AG08395 (cell line): ENCODE measurements at places on chromosomes 3 and 15.

DNA sequence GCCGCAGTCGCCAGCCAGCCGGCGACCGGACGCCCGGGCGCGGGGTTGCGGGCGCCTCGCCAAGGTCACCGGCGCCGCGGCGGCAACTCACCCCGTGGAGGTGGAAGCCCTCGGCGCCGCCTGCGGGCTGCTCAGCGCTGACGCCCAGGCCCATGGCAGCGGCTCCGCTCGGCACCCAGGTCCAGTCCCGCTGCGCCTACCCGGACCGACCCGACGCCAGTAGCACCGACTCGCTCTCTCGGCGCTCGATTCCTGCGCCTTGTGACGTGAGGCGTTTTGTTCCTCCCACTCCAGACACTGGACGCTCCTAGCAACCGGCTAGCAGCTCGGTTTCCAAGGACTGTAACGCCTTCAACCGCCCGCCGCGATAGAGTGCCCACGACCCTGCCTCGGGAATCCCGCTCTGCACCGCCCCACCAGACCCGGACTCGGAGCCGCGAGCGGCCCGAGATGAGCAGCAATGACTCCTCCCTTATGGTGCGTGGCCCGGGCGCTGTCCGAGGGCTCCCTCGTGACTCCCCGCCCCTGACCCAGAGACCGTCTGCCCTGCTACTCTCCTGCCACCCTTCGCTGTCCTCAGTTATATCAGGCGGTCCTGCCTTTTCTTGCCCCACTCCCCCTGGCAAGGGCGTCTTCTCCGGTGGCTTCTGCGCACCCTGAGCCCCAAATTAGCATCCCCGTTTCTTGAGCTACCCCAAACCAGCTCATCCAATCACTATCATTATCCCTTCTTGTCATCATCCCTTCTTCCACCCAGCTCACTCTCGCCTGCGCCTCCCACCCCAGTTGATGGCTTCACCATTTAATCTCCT, at the start of the genes GORASP1 and TTC21A:
Gene GORASP1 (minus strand): TSS at position 240 of the 812 bp plus-strand sequence. CDS start 86 bp downstream, at position 154.
Gene TTC21A (plus strand): TSS at position 293 of the 812 bp plus-strand sequence. CDS start 158 bp downstream, at position 451.
- DNase-seq, result peak; percentile 95

- no peak for DNase-seq
These were observed 131.4 kb upstream of the LINGO1 start for GRCh38 chr15:77764095-77764494.

GRCh38 chr3:14796403-14797077, 22.2 kb upstream of the FGD5 start:
- DNase-seq, result no peak

GRCh38 chr3:65595222-65596028, 443.3 kb downstream of the MAGI1 start:
- DNase-seq, result no peak

DNA sequence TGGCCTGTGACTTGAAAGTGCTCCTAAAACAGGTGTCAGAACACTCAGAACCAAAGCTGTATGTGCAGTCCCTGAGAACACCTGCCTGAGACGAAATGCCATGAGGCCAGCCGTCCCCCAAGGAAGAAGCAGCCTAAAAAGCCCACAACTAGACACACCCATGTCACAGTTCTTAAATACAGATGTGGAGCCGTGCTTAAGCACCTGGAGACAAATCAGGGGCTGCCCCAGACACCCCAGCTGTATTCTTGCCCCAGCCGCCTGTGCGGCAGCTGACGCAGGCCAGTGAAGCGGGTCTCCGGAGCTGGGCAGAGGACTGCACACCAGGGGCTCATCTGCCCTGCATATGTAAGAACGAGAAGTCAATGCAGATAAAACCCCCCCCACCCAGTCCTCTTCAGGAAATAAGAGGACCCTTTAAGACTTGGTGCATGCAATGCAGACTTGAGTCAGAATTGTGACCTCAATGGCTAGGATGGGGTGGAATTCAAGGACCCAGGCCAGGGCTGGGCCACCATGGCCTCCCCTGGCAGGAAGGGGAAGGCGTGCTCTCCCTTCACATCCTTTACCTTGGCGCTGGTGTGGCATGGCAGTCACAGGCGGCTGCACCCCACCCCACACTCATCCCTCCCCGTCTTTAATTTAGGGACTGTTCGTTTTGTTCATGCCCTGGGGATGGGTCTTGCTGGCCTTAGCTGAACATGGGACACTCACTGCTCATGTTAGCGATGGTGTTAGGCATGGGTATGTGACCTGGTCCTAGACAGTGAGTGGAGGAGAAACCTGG, 27.7 kb upstream of the PLXNA1 start:
- no peak for DNase-seq

DNA sequence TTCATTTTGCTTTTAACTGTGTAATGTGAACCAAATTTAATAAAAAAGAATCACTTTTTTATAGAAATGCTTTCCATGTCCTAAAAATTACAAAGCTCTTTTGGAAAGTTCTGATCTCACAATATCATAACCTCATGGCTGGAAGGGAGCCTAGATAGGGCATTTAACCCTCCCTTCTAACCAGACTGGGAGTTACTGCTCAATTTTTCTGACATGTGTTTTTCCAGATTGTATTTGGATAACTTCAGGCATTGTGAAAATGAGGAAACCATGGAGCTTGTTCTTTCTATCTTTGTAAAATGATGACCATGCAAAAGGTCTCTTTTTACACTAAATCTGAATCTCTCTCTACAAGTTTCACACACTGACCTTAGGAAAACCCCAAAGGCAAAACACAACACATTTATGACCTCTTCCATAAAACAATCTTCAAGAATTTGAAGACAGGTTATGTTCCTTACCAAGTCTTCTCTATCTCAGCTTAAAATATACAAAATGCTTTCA, 508.8 kb downstream of the DIPK2A start:
- DNase-seq, result no peak

DNA sequence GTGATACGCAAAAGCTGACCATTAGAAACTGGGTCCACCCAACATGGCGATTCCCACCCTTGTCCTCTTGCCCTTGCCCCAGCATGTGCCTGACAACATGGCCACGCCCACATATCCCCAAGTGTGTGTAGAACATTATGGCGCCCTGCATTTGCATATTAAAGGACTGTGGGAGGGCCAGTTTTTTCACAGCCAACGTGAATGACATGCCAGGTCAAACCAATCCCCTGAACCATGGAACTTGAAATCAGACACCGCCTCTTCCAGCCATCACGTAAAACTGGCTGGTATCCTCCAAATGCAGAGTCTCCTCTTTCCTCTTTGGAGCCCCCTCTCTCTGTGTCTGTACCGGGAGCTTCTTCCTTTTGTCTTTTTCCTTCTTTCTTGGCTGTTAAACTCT, 156.7 kb upstream of the EPHA6 start:
- DNase-seq, result no peak

DNA sequence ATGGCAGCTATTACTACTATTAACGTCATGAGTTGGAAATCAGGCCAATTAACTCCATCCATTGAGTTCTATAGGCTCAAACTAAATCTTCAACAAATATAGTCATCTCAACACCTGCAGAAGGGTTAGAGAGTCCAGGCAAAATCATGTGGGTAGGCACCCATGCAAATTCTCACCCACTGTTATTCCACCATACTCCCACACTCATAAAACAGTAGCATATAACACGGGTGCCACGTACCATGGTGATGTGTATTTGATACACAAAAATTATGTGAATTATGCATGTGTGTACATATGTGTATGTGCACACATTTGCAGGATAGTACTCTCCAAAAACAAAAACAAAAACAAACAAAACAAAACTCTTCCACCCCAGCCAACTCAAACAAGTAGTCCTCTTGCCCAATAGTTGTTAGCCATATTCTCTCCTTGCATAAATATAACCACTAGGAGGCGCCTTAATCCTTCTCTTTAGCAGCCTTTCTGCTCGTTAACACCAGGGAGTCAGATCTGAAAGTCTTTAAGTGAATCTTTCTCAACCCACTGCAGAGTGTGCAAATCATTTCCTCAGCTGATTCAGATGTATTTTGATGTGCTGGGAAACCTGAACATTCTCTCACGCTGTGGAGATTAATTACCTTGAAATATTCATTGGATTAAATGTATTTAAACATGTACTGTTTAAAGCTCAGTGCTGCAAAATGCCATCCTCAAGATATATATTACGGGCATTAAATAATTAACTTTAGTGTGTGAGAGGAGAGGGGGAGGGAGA, 38.0 kb upstream of the COPB2 start:
- DNase-seq, result peak; percentile 83

GRCh38 chr3:47578691-47579632, at the start of gene CSPG5:
Gene CSPG5 (minus strand): TSS chr3:47578865. CDS start chr3:47578693, 172 bp downstream.
- DNase-seq, result peak; percentile 30

DNA sequence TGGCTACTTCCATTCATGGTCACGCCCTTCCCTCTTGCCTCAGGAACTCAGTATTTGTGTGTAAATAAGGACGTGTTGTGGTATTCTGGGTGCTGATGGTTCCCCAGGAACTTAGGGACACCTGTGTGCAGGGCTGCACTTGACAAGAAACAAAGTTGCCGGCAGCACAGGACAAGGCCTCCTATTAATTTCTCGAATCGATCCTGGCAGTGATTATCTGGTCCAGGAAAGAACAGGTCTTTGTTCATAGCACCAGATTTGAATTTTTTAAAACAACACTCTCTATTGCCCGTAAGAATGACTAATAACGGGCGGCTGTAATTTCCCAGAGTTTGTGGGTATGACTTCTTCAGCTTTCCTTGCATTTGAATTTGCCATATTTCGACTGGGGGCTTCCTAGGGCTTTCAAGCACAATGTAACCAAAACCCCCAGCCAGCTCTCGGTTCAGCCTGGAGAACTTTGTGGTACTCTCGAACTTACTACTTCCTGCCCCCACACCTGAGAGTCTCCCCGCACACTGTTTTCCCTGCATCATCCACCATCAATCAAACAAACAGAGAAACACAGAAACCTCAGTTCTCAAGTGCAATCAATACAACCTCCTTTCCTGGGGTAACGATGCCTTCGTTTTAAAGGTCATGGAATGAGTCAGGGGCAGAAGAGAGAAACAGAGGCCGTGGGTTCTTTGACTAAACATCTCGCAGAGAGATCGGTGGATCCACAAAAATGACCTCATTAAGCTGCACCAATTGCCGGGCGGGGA, 241.7 kb upstream of the ICE2 start:
- DNase-seq, result no peak

DNA sequence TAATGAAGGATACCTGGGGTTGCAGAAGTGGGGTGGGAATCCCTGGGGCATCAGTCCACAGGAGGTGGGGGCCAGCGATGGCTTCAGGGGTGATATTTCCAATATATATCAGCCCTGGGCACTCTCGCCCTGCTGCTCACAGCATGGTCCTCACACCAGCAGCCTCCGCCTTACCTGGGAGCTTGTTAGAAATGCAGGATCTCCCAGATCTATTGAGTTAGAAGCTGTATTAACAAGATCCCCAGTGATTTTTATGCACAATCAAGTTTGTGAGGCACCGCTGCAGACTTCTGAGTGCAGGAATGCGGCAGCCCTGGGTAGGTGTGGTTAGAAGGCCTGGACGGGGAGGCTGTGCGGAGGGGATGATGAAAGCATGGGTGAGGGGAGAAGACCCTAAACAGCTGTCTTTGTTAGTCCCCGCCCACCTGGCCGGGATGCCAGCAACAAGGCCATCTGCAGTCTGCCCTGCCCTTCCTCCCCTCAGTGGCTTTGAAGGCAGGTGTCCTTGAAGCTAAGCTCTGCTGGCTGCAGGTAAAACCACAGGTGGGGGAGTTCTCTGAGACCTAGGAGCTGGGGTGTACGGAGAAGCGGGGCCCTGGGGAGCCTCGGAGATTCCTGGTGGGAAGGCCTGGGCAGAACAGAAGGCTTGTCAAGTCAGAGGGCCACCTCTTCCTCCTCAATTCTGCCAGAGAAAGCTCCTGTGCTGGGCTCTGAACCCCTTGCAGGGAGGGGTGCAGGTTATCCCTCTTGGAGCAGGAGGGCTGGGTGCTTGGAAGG, 11.4 kb downstream of the FAM107A start:
- no peak for DNase-seq

DNA sequence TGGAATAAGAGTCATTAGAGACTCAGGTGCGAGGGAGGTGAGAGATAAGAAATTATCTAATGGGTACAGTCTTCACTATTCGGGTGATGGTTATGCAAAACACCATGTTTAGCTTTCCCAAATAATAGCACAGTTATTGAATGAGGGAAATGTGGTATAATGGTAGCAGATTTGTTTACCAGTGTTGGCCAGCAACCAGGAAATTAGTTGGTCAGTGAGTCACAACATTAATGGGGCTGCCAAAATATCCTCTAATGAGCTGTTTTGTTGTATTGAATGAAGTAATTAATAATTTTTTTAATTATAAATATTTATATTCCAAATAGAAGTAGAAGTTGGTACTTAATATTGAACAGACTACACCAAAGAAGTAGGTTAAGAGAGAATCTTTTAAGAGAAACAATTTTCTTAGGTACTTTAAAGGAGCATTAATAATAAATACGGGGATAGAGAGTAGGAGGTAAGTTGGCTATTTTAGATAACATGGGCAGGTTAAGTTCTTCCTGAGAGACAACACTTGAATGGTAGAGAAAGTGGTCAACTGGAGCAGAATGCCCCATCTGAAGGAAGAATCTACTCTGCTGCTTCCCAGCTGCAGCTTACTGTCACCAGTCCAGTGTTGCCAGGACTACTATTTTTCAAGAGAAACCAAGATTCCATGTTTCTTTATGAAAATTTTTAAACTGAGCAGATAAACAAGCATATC, 218.8 kb downstream of the UBE2E2 start:
- DNase-seq, result no peak

- DNase-seq, result no peak
These were observed 30.5 kb downstream of the GRK7 start for GRCh38 chr3:141793476-141794260.

DNA sequence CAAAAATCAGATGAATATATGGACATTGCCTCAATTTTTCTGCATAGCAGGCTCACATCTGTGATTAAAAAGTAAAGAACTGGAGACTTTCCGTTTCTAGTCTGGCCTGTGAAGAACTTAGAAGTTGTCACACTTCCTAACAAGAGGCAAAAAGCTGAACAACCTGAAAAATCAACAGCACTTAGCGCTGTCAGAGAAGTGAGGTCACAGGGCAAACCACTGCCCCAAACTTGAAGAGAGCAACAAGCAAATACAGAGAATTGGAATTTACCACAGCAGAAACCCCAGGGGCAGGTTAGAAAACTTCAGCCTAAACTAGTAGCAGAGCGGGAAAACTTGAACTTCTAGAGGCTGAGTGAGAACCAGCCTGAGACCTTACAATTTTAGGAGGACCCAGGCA, 38.9 kb downstream of the CCDC54 start:
- DNase-seq, result no peak

DNA sequence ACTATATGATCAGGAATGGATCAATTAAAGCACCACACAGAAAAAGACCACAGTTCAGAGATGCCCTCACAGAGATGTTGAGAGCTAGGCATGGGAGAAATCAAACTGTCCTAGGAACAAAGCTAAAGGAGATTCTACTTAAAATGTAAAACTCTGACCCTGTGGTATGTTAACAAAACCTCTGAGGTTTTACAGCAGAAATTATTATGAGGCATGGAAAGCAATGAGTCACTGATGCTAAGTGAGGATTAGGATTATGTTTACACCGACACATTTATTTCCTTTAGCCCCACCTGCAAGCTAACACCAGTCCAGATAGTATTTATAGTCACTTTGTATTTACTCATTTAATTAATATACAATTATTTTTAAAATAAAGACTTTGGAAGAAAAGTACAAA, 1242.2 kb downstream of the OTOL1 start:
- DNase-seq, result no peak
